Cardiac septum (tissue), 1 donor: ENCODE measurements at places on chromosomes 6 and 20.

DNA sequence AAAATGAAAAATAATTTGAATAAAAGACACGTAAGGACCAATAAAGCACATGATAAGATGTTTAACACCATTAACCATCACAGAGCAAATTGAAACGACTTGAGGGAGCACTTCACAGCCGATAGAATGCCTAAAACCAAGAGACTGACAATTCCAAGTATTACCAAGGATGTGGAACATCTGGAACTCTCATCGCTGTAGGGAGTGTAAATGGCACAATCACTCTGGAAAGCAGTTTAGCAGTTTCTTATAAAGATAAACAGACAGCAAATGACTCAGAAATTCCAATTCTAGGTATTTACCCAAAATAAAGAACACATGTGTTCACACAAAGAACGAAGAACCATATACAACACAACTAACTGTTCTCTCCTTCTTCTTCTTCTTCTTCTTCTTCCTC, 8.5 kb upstream of the UBD start:
- DNase-seq = no peak

GRCh38 chr6:81937296-81937937, 184.9 kb upstream of the TENT5A start:
- no peak for DNase-seq

DNA sequence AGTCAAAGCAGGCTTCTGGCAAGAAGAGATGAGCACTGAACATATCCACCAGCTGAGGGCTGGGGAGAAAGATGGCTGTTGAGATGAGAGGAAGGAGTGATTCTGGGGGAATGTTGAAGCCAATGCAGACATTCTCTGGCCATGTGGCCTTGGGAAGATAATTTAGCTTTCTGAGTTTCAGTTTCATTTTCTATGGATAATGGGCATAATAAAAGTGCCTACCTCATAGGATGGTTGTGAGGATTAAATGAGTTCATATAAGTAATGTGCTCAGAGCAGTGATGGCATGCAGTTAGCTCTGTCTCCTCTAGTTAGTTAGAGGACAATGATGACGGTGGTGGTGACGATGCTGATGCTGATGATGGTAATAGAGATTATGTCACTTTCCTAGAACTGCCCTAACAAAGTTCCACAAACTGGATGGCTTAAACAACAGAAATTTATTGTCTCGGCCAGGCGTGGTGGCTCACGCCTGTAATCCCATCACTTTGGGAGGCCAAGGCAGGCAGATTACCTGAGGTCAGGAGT, 18.5 kb upstream of the KCNK5 start:
- DNase-seq = no peak

- DNase-seq = no peak
These were observed 10.2 kb upstream of the PEX7 start for GRCh38 chr6:136812174-136812573.

DNA sequence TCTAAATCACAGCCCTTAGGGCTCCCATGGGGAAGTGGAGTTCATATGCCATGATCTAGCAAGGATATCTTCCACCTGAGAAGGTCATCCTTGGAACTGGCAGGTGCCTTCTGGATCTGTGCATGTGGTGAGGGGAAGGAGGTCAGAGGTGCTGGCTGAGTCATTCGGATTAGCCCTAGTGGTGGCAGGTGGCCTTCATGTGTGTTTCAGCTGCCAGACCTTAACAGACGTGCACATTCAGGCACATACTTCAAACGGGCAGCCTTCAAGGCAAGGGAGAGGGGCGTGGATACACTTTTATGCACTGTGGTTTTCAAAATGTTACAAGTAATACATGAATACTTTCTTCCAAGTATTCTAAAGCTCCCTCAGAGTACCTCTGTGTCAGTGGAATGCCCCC, 51.2 kb downstream of the BMP6 start:
- no peak for DNase-seq

DNA sequence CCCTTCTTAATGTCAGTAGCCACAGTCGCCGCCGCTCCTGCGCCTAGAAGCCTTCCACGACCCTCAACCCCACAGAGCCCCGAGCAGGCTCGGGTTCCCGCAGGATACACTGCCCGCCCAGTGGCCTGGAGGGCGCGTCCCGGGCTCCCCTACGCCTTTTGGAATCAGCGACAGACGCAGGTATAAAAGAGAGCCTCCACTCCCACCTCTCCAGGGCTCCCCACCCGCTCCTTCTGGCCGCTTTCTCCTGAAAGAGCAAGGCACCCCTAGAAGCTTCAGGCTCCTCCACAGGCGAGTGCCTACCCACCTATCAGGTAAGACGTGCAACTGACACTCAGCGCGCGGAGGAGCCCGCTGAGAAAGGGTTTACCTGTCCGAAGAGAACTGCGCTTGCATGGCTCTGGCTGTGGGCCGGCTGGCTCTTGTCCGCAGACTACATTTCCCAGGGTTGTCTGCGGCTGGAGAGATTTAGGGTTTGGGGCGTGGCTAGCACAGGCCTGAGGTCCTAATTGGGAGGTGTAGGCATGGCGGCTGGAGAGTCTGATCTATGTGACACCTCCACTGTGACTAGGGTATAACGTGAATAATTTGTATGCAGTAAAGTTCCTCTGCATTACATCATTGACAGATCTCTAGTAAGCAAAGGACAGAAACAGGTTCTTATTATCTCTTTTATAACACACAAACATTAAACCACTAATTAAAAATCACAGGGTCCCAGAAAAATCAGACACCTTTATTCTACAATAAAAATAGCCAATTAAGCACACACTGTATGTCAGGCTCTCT, 13.5 kb upstream of the ZNF391 start:
- DNase-seq = peak; percentile 87

DNA sequence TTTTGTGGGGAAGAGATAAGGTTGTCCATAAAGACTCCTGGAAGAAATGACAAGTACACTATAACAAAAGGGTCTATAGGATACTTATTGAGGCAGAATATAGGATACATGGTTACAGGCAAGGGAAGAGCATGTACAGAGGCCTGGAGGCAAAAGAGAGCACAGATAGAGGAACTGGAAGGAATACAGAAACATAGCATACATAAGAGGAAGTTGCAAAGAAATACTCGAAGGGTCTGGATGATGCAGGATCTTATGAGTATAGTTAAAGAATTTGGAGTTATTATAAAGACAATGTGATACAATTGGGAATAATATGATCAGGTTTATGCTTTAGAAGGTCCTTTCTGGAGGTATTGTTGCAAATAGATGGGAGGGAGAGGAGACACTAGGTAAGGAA, 592.7 kb upstream of the POU3F2 start:
- DNase-seq = no peak

DNA sequence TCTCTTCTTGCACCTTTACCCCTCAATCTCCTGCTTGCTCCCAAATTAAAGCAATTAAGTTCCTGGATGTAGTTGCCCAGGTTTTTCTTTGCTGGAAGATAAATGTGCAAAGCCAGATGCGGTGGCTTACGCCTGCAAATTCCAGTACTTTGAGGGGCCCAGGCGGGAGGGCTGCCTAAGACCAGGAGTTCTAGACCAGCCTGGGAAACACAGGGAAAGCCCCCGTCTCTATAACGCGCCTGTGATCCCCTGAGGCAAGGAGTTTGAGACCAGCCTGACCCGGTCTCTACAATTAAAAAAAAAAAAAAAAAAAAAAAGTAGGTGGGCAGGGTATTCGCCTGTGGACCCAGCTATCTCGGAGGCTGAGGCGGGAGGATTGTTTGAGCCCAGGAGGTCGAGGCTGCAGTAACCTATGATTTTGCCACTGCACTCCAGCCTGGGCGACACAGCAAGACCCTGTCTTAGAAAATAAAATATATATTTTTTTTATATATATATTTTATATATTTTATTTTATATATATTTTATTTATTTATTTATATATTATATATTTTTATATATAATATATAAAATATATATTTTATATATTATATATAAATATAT, 461 bp upstream of the DCDC2 start:
- DNase-seq = no peak

GRCh38 chr6:77450924-77451323, 12.4 kb downstream of the HTR1B start:
- no peak for DNase-seq

- no peak for DNase-seq
These were observed 20.3 kb downstream of the MMS22L start for GRCh38 chr6:97262676-97263075.

DNA sequence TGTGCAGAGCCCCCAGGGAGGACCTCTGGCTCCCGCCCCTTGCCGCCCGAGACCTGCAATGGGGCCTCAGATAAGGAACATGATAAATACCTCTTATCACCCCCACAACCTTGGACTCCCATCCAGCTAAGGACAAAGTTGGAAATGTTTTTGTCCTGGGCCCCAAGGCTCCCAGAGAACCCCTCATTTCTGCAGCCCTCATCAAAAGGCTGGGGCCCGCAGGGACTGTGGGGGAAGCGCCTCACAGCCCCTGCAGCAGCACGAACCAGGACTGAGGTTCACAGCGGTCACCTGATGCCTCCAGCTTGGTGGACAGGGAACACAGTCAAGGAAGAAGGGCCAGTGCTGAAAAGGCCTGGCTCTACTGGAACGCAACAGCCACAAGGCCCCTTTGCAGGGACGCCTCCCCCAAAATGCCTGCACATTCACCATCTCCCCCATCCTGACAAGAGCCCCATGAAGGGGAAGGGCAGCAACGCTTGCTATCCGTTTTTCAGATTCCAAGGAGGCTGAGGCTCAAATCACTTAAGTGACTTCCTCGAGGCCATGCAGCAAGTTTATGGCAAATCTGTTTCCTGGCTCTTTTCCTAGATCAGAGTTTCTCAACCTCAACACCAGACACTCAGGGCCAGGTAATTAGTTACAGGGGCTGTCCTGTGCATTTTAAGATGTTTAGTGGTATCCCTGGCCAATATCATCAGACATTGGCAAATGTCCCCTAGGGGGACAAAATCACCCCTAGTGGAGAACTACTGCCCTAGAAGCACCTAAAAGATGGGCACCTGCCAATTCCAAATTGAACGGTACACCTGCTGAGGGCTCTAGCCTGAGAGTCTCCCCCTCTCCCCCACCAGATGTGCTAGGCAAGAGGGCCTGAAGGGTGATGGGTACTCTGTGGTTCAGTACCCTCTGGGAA, 10.6 kb downstream of the TFEB start:
- no peak for DNase-seq

- peak; percentile 84 for DNase-seq
These were observed 92.8 kb downstream of the CLIC5 start for GRCh38 chr6:45922728-45923351.

- no peak for DNase-seq
These were observed 303.4 kb upstream of the EXOC2 start for GRCh38 chr6:996271-996852.

GRCh38 chr6:72813807-72814596, 192.1 kb downstream of the KCNQ5 start:
- DNase-seq = no peak

DNA sequence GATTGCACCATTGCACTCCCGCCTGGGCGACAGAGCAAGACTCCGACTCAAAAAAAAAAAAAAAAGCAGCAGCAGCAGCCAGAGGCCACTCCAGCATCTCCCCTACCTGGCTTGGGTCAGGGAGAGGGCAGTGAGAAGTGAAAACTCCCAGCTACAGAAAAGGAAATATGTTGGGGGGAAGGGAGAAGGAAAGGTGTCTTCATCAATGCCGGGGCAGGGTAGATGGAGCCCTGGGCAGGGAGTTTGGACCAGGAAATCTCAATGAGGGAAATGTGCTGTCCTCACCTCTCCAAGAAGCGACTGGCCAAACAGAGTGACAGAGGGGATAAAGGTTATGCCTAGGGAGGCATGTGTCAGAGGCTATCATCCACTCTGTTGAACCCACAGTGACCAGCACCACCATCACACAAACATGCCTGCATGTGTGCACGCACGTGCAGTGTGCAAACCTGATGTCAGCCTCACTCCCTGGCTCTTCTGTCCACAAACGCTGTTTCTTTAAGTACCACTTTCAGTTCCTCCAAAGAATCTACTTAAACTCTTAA, 887 bp upstream of the AIF1 start:
- no peak for DNase-seq

DNA sequence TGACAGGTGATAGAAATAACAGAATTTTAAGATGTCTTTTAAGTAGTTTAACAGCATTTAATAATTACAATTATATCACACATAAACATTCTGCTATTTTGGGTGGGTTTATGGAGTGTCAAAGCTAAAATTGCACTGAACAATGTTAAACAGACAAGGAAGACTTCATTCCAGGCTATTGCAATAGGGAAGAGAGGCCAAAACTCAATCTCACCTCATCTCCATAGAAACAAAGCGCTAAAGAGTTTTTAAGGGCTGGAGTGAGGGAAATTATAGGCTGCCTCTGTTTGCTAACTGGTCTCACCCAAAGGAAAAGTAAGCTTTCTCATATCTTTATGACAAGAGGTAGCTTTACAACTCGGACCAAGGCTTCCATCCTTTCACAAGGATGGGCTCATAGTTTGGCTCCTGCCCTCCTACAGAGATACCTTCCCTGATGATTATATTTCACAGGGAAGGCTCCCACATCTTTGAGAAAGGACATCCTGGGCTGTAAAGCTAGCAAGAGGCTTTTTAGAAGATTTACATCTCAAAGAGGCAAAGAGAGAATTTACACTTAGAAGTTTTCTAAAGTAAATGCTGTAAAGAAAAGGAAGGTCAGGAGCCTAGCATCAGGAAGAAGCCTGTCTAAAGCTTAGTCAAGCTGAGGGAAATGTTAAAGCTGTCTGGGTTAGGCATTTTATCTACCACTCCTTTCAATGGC, 350.2 kb upstream of the IMPG1 start:
- no peak for DNase-seq

GRCh38 chr20:57860576-57860975, 150.8 kb upstream of the PMEPA1 start:
- no peak for DNase-seq

DNA sequence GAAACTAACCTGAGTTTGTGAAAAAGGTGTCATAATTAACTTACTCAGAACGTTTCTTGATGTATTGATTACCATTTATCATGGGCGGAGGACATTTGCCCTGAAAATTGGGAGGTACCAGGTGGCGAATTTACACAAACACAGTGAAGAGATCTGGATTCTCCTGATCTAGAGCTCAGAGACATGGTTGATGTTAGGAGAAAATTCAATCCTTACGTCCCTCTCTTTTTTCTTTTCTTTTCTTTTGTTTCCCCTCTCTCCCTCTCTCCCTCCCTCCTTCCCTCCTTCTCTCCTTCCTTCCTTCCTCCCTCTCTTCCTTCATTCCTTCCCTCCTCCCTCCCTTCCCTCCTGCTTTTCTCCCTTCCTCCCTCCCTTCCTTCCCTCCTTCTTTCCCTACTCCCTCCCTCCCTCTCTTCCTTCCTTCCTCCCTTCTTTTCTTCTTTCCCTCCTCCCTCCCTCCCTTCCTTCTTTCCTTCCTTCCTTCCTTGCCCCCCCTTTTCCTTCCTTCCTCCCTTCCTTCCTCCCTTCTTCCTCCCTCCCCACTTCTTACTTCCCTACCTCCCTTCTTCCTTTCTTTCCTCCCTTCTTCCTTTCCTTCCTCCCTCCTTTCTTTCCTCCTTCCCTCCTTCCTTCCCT, 234.1 kb downstream of the OTOR start:
- DNase-seq = no peak

- no peak for DNase-seq
These were observed 304.5 kb downstream of the PRL start for GRCh38 chr6:21992178-21992967.

DNA sequence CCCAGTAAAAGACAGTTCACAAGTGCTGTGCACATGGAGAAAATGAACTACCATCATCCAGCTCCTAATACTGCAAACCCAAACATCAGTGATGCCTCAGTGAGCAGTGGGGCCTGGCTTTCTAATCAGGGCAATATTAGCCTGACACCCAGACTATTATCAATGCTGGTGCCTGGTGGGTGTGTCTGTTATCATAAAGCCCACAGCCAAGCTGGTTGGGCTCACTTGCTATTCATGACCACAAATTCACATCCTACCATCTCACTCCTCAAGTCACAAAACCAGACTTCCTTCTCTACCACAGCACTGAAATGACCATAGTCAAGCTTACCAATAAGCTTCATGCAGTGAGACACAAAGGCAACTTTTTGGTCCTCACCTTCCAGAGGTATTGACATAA, 180.8 kb upstream of the PLN start:
- no peak for DNase-seq
